ENCODE measurements at places on chromosomes 3 and 15.

DNA sequence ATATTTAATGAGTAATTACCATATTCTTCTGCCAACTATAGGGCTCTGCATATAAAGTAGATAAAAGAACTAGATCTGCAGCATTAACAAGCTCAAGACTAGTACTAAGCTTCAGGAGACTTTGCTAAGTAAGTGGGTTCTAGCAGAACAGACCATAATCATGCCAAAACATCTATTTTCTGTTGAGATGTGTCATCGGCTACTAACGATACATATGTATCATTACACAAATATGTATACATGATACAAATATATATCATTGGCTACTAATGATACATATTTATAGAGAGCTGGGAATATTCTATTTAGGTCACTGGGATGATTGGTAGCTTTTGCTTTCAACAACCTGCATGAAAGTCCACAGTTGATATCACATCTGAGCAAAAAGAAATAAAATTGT, 185.8 kb upstream of the DCBLD2 start:
- no peak for DNase-seq

- DNase-seq: no peak
These were observed at the start of gene ATP13A4 for GRCh38 chr3:193554811-193555210. Gene ATP13A4, minus strand, starts transcription at chr3:193554895. Its CDS starts 96 bp downstream, at chr3:193554799.

DNA sequence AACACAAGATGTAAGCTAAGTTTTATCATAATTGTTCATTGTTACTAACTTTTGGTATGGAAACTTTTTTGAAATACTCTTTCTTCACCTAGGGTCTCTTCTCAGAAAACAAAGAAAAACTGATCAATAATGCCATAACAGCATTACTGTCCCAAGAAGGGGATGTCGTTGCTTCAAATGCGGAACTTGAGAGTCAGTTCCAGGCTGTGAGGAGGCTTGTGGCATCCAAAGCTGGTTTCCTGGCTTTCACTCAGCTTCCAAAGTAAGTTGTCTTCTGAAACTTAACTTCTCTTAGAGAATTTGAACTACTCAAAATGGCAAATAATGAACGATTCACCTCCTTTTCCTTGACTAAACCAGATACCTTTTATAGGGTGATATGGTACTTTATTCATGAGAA, 39.3 kb downstream of the DNAJC13 start:
- DNase-seq: no peak

DNA sequence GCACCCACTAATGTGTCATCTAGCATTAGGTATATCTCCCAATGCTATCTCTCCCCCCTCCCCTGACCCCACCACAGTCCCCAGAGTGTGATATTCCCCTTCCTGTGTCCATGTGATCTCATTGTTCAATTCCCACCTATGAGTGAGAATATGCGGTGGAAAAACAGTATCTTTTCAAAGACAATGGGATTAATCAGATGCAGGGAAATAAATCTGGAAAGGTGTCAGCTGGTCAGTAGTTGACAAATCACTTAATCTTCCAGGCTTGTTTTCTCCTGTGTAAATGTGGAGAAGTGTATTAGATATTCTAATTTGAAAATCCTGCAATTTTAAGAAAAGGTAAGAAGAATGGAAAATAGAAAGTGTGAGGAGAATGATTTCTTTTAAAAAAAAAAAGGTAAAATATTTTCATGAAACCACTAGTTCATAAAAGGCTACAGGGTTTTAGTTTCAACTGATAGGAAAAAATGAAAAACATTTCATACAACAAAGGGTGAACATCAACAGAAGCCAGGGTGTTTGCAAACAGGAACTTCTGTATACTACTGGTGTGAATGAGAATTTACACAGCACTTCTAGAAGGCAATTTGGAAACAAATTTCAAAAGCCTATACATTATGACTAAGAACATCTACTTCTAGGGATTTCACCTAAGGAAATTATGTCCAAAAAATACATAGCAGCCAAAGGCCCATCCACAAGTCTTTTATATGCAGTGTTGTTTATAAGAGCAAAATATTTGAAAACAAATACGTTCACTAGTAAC, 113.5 kb downstream of the CBLB start:
- DNase-seq: no peak

- DNase-seq: no peak
These were observed 21.9 kb downstream of the MKRN2 start for GRCh38 chr3:12578742-12579141.

DNA sequence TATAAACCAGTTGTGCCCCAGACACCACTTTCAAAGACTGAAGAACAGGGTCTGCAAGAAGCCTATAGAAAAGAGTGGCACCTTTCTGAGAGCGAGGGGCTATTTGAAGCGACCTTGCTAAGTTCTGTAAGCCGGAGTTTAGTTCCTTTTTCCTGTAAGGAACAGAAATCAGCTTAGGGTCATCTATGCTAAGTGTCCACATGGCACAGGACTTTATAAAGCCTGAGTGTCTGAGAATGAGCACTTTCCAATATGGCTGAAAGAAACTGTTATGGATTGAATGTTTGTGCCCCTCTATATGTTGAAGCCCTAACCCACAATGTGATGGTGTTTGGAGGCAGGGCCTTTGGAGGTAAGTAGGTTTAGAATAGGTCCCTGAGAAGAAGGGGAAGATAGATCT, 4.0 kb upstream of the A4GNT start:
- DNase-seq: no peak

DNA sequence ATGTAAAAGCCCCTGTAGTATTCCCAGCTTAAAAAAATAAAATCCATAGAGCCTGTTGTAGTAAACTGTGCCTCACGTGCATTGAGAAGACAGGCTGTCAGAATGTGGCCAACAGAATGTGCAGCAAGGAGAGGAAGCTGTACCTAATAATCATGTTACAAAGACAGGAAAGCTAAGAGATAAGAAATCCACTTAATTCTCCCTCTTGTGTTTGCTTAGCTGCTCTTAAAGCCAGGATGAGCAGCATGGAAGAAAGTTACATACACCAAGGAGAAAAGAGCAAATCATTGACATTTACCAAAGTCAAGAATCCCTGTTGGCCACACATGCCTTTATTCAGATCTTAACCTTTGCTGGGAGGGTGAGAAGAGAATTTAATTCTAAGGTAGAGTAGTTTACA, 85.9 kb downstream of the TNIK start:
- DNase-seq: no peak
